ENCODE measurements at places on chromosomes 12 and 14. TPM values are rescaled to one million over a fixed set of nuclear protein-coding genes. Genes with fewer than 3 reads are reported as not detected.

The PMCH gene
- not detected for total RNA-seq

DNA sequence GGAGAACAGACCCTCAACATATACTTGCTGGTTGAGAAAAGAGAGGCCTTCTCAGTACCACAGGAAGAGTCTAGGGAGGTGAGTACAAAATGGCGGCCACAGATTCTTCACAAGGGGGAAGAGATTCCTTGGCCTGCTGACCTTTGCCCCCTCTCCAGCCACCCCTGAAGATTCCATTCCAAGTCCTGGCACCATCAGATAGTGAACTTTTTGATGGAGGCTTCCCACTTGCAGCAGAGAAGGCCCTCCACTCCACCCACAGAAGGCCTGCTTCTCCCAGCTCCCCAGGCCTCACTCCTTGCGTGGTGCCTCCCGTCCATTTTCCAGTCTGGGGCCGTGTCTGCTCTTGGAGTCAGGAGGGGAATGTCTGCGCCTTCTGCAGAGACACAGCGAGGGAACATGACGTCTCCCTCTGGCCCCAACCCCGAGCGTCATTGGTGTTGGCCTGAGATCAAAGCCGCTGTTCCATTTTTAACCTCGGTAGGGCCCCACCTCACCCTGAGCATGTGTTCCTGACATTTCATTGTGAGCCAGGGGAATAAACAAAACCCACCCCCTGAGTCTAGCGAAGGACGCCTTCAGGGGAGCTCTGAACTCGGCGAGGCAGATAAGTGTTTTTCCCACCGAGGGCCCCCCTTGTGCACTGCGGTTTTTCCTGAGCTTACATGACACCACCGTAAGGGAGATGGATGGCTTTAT is 268.7 kb upstream of the TBX3 start:
- DNase-seq = no peak

GRCh38 chr14:92400579-92401444 is 77.8 kb downstream of the SLC24A4 start:
- DNase-seq = peak; percentile 61

DNA sequence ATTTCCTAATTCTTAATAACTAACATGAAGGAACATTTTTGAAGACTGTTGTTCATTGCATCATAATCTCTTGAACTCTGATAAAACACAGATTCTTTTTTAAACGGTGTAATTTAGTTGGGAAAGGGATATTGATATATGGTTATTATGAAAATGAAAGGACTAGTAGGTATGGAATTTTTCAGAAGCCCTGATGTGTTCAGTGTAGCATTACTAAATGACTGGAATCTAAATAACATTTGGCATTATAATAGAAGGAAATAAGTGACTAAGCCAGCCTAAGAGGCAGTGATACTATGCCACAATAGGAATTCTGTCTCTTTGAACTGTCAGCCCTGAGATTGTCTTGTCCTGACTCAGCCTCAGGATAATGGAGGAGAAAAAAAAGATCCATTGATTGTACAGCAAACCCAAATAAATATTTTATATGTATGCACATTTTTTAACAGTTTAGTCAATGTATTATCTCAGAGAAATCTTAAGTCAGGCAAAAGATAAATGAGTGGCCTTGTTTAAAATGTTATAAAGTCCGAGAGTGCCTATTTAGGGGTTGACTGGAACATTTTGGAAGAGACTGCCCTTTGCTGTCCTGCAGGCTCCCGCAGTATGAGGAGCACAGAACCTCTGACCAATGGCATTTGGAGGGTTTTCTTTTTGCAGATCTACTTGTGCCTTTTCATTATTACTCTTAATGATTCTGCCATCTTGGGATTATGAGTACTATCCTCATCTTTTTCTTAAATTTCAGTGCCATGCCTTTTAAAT is 271.2 kb downstream of the EGLN3 start:
- DNase-seq = no peak

- DNase-seq = no peak
Measured at GRCh38 chr14:92607702-92608429, 94.3 kb downstream of the RIN3 start.
